ENCODE measurements at places on chromosomes 1 and 21. TPM values are rescaled to one million over a fixed set of nuclear protein-coding genes. Genes with fewer than 3 reads are reported as not detected.

TADA1 gene
- total RNA-seq: 12.9 TPM

DNA sequence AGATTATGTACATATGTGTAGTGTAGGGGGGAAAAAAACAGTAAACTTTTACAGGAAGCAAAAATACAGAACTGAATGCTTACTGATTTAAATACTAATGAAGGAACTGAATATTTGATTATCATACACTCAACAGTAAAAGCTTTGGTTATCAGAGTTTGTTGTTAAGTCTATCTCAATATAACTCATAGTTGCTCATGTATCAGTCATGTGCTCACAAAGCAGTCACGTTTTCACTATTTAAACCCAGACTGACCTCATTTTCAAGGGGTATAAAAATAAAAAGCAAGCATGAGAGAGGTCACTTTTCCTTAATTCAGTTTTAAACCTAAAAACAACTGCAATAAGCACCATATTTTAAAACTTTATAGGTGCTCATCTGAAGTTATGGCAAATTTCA lies 6.9 kb upstream of the NRAS start:
- DNase-seq: no peak

MATN1 gene
- total RNA-seq: not detected

CHODL gene
- total RNA-seq: 0.97 TPM

- no peak for DNase-seq
These were observed 121.0 kb upstream of the TSPAN2 start for GRCh38 chr1:115210302-115210711.

- no peak for DNase-seq
These were observed 1678.9 kb downstream of the KCNT2 start for GRCh38 chr1:194929357-194929756.

CFHR1 gene
- not detected for total RNA-seq

DNA sequence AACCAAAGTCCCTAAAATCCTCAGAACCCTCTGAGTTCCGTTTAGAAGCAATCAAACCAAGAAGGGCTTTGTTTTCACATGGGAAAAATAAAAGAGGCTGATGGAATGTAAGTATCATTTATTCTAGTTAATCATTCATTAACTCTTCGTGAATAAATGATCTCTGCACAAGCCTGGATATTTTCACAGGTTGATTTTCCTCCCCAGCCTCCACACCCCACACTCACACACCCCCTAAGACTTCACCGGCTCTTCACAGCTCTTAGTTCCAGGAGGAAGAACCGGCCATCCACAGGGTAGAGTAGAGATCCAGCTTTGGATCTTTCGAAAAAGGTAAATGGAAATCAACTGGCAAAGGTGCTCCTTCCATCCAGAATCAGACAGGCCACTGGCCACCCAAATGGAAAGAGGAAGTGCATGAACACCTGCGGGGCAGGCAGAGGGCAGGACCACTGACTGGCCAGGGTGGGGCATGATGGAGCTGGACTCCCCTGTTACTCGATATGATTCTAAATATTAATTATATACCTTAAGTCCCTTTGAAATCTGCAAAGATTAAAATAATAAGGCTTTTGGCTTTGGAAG lies 10.0 kb downstream of the C1orf198 start:
- DNase-seq: no peak

TEDDM1 gene
- not detected for total RNA-seq
